Suppressor macrophage (primary cell): ENCODE measurements at places on chromosomes 6 and 20.

GRCh38 chr6:45477790-45478189 lies 100.1 kb upstream of the SUPT3H start:
- DNase-seq = no peak

- DNase-seq = no peak
Measured at GRCh38 chr6:10441655-10442009, 26.8 kb upstream of the TFAP2A start.

DNA sequence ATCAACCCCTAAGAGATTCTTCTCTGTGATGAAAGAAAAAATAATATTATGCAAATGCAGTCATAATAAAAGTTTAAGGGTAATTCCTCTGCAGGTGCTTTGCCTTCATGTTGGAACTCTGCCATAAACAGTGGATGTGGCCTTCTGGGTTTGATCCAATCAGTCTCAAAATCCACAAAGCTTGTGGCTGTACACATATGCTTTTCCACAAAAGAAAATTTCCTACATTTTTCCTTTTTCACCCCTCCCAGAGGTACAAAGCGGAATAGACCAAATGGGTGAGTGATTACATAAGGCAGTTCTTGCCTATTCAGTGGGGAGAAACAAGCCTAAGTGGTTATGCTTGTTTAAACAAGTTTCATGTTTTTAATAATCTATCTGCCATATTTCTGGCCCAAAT lies 16.7 kb downstream of the CALHM5 start:
- no peak for DNase-seq

DNA sequence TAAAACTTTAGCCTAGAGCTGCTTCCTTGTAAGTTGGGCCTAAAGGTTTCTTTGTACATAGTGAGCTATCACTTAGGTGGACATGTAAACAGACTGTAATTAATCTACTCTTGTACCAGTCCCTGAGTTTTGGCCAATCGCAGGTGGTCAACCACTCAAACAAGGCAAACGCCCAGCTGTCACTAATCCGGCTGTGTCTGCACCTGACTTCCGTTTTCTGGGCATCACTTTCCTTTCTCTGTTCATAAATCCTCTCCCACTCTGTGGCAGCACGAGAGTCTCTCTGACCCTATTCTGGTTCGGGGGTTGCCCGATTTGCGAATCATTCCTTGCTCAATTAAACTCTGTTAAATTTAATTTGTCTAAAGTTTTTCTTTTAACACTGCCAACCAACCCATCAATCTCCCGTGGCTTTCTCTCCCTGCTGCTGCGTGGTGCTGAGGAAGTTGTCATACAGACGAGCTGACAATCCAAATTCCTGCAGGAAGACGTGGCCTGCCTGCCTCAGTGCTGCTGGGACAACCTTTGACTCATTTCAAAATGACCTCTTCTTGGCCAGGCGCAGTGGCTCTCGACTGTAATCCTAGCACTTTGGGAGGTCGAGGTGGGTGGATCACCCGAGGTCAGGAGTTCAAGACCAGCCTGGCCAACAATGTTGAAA lies 206.3 kb downstream of the QKI start:
- no peak for DNase-seq

DNA sequence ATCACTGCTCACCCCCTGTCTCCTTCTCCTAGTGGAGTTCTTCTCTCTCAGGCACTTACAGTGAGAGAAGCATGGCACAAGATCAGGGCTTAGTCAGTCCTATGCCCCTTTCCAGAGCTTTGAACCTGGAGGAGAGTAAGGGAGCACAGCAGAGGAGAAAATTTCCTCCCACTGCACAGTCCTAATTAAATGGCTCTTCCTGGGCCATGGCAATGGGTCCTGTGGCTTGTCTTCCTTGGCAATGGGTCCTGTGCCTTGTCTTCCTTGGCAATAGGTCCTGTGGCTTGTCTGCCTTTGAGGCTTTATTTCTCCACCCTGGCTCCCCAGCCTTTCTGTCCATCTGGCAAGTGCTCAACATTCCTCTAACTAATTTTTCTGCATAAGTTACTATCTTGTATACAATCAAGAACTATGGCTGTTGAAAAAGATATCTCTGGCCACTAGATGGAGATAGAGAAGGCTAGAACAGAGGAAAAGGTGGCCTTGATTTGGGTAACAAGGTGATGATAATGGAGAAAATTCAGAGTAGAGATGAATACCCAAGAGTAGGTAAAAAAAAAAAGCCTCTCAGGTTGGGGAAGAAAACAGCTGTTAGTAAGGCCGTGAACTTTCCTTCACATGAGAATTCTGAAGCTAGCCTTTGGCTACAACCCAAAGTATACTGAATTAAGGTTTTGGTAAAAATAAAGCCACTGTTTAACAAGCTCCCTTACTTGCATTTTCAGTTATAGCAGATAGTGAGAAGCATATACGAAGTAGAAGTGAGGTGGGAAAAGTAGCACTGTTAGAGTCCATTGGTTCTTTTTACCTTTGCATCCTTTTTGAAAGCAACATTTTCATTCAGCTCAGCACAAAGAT lies 504.9 kb downstream of the DOK5 start:
- no peak for DNase-seq

GRCh38 chr6:136784910-136785746 lies 7.1 kb downstream of the MAP3K5 start:
- peak; percentile 92 for DNase-seq

GRCh38 chr6:26286168-26286877 lies 78.7 kb upstream of the BTN3A2 start:
- peak; percentile 82 for DNase-seq

DNA sequence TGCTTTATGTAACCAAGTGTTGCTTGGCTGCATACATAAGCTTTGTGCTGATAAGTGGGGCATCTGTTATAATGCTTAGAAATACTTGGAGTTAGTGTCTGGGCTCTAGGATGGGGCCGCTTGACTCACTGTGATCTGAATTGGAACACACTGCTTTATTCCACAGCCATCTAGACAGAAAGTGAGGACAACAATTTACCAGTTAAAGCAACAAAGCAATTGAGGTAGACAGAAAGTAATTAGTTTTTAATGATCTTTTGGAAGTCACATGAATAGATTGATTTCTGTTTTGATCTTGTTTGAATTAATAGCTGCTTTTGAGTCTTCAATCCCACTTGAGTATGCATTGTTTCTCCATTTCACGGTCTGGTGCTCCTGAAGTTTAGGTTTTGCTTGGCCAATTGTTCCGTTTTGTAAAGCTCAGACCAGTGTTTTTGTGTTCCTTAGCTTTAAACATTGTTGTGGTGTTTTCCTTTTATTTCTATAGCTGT lies 157.5 kb downstream of the TRMT11 start:
- no peak for DNase-seq

- DNase-seq = no peak
Measured at GRCh38 chr6:67683960-67684359, 951.1 kb upstream of the ADGRB3 start.

- no peak for DNase-seq
Measured at GRCh38 chr6:133623621-133624020, 265.3 kb upstream of the TCF21 start.

GRCh38 chr6:15501826-15502445 lies 160.9 kb downstream of the DTNBP1 start:
- no peak for DNase-seq

GRCh38 chr6:30570740-30571074 lies 535 bp upstream of the ABCF1 start:
- DNase-seq = peak; percentile 83

- peak; percentile 75 for DNase-seq
Measured at GRCh38 chr20:38321959-38322598, 18.1 kb downstream of the BPI start.

GRCh38 chr6:95636552-95637431 lies 59.5 kb downstream of the MANEA start:
- DNase-seq = no peak

DNA sequence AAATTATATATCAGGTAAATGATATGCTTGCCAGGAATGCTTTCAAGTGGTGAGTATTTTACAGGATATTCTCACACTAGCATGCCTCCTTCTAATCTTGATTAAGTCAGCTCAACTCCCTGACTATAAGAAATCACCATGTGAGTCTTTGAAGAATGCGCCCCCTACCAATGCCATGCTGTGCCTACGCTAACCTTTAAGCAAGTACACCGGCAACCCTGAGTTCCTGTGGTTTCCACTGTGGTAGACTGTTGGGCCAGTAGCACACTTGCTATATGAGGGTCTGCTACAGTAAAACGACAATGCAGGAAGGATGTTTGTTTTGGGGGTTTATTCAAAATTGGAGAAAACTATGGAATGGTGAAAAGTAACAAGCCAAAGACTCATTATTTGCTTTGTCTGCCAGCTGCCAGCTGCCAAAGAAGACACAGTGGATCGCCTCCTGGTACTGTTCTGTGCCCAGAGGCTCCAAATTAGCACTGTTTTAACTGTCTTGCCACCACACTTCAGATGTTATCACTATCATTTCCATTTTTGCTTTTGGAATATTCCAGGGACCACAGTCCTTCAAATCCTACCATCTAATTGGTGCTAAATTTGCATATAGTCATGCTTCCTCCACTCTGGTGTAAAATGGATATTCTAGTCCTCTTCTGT lies 333.5 kb downstream of the RNGTT start:
- no peak for DNase-seq

- no peak for DNase-seq
Measured at GRCh38 chr6:34233867-34234266, 2.8 kb upstream of the HMGA1 start.

DNA sequence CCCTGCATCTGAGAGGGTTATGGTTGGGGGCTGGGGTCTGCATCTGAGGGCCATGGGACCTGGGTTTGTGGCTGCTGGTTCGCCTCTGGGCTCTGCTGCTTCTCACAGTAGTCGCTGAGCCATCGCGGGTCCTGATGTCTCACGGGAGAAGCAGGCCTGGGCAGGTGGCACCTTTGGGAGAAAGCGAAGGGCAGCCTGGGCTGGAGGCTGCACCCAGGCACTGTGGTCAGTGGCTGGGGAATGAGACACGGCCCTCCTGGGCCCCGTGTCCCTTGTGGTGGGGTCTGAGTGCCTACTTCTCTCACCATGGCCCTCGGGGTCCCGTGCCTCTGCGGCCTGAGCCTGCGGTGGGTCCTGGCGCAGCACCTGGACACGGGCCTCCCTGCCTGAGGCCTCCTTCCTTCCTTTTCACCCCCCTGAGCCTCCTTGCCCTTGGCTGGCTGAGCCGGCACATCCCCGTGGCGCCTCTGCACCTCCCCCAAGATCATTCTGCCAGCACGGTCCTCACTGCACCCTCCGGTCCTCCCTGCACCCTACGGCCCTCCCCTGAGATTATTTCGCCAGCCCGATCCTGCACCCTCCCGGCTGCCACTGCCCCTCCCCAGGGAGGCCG lies 206.0 kb downstream of the ERMARD start:
- DNase-seq = no peak

- DNase-seq = peak; percentile 23
Measured at GRCh38 chr6:30447237-30447636, 42.1 kb upstream of the HLA-E start.

DNA sequence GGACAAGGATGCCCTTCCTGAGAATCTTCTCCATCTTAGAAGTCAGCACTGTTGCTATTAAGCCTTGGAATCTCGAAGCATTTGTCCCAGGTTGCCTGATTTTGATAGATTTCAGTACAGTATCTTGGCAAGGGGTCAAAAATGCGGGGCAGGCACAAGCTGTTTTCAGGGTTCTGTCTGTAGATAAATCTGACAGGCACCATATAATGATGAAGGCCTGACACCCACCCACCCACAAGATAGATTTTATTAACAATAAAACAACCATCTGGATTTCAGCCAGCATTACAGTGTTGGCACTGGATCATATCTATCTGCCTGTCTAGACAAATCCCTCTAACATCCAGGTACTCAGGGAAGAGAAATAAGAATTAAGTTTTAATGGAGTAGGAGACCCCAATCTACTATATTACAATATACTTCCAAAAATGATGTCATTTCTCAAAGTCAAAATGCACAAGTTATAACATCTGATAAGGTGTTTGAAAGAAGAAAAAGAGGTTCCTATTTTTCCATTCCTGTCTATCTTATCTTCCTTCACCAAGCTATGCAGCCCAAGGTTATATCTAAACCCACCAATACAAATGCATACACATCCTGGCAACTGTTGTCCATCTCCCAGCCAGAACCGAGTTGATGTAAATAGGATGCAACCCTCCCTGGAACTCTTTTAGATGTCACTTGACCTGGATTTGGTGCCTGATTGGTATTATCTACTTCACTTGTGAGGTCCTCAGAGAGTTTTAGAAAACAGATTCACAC lies 10.7 kb downstream of the NEDD9 start:
- no peak for DNase-seq

GRCh38 chr20:9031991-9032390 lies 36.9 kb upstream of the PLCB4 start:
- DNase-seq = no peak

DNA sequence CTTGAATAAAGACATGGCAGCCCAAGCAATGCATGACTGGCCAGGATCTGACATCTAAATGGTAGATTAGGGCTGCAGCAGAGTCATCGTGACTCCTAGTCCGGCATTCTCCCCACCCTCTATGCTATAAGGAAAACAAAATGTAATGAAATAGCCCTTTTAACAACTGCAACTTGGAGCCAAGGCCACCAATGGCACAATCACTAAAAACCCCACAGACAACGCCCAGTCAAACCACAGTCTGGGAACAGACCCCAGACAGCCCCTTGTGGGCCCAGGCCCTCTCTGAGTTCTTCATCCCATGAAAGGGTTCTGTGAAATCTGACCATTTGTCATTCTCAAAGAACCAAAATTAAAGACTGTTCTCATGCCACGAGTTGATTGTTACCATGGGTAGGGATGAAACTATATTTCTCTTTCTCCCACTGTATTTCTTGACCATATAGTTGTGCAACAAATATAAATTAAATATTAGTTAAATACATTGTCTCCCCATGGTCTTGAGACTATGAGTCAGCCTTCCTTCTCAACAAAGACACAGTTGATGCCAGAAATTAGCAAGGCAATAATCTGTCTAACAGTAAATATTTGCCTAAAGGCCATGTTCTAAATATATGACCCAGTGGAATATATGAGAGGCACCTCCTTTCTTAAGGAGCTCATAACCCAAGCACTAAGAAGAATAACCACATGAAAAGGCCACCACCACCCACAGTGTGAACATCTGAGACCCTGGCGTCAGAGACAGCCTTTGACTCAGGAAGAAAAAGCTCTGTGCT lies 85.6 kb upstream of the SSTR4 start:
- no peak for DNase-seq

- no peak for DNase-seq
Measured at GRCh38 chr6:16803294-16804200, 42.3 kb upstream of the ATXN1 start.

DNA sequence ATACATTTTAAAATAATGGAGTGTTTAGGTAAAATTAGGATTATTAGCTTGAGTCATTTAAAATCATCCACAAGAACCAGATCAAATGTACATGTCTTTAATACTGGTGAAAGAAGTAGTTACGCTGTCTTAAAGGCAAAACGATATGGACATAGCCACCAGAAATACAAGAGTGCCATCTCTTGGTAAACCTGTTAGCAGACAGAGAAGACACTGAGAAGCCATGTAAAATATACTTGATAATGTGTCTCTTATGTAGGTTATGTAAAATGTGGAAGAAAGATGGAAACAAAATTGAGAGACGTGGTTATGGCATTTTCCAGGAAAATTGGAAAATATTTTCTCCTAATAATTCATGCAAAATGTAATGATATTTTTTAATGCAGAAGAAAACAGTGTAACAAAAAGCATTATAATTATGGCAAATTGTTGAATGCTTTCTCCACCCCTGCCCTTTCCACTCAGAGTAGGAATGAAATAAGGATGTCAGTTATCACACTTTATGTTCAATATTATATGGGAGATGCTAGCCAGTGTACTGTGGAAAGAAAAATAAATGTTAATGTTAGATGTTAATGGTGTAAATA lies 12.2 kb upstream of the SLC17A2 start:
- peak; percentile 55 for DNase-seq
